ENCODE measurements at places on chromosomes 5 and 9. TPM values are rescaled to one million over a fixed set of nuclear protein-coding genes. Genes with fewer than 3 reads are reported as not detected.

PRUNE2 gene
- total RNA-seq = 7.4 TPM

- DNase-seq = no peak
Observed at GRCh38 chr5:165015547-165015946, 1510.1 kb downstream of the MAT2B start.

DNA sequence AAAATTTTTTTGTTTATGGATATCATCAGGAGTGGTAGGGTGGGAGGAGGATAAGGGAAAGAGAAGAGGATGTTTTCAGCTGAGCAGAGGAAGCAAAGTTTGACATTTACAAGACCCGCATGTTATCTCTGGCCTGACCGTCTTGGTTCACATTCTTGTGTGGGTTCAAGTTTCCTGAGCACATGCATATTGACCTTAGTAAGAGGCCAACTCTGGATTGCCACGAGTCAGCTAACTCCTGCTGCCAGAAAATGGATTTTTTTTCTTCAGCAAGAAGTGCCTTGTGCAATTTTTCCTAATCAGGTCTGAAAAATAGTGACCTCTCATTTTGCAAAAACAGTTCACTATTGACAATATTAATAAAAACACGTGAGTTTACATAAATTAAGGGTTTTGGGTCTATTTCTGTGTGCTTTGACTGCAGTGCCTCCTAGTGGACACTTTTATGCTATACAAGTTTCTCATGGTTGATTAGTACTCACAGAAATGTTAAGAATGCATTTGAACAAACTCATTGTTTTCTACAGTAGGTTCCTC lies 27.1 kb upstream of the BASP1 start:
- no peak for DNase-seq

DNA sequence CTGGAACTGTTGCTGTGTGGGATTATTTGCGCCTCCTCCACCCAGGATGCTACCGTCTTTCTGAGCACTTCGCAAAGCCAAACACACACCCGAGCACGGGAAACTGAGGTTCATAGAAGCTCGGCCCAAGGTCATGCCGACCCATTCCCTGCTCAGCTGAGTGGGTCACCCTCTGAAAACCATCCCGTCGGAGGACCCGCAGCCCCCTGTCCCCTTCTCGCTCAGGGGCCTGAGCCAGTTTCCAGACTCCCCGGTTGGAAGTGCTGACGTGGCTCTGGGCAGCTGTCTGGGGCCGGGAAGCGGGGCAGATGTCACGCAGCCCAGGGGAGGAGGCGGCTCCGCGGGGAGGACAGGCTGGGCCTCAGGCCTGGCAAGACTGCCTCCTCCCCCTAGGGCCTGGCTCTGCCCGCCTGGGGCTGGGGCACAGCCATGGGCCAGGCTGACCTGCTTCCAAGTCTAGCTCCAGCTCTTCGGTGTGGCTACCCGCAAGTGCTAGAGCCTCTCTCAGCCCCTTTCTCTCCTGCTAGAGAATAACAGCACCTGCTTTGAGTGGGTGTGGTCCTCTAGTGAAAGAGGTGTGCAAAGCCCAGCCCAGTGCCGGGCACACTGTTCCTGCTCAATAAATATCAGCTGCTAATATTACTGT lies 9.9 kb upstream of the CXXC5 start:
- peak; percentile 91 for DNase-seq

DNA sequence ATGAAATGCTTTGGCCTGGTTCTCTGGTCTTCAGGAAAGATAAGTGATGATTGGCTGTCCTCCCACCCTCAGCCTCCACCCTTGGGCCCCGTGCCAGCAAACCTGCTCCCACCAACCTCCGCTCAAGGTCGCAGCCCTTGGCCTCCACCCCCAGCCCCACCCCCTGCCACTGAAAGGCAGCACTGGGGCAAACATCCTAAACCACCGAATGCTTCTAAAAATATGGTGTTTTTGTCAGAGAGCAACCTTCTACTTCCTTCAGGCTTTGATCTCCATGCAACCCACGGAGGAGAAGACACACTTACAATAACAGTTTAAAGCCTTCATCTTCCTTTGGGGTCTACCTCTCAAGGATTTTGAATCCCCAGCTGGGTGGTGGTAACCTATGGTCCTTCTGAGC lies 24.0 kb upstream of the TCF7 start:
- DNase-seq = no peak

INSYN2B gene
- 0.17 TPM for total RNA-seq

GRCh38 chr5:78506261-78507024 lies 142.1 kb downstream of the LHFPL2 start:
- DNase-seq = no peak

TAF11L2 gene
- total RNA-seq = not detected

DNA sequence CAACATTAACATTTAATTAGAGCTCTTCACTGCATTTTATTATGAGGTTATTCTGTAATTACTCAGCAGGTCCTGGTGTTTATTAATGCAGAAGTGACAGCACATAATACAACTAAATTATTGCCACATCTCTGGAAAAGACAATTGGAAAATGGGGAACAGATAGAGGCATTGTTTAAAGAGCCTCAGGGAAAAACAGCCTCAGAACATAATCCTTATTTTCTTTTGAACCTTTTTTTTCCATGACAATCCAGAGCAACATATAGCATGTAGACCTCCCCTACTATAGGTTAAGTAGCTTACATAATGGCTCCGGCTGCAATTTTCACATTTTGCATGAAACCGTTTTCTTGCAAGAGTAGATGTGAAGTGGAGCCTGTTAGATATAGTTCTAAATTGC lies 87.2 kb downstream of the RMI1 start:
- no peak for DNase-seq

- DNase-seq = no peak
Observed at GRCh38 chr5:75341934-75342333, 4.9 kb downstream of the HMGCR start.

ECSCR gene
- total RNA-seq = 47.2 TPM

DNA sequence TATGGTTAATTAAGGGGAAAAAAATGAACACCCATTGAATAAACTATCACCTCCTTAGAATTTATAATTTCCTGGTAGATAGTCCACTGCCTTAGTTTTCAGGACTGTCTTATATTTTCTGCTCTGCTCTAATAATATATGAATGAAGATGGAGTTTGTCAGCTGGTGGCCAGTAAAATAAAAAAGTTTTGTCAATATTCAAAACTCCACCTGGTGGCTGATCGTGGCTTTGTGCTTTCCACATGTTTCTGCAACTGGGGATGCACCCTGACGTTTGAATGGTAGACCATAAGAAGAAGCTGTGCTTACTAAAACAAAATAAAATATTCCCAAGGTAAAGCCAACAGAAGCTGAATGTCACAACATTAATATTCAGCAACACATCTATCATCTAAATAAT lies 286.6 kb upstream of the IZUMO3 start:
- DNase-seq = no peak

All from upper lobe of right lung (tissue), 1 donor.